ENCODE measurements at places on chromosomes 2 and 18. TPM values are rescaled to one million over a fixed set of nuclear protein-coding genes. Genes with fewer than 3 reads are reported as not detected.
A peak's percentile ranks its signal among the peaks of the same experiment; 100 is the strongest.

DNA sequence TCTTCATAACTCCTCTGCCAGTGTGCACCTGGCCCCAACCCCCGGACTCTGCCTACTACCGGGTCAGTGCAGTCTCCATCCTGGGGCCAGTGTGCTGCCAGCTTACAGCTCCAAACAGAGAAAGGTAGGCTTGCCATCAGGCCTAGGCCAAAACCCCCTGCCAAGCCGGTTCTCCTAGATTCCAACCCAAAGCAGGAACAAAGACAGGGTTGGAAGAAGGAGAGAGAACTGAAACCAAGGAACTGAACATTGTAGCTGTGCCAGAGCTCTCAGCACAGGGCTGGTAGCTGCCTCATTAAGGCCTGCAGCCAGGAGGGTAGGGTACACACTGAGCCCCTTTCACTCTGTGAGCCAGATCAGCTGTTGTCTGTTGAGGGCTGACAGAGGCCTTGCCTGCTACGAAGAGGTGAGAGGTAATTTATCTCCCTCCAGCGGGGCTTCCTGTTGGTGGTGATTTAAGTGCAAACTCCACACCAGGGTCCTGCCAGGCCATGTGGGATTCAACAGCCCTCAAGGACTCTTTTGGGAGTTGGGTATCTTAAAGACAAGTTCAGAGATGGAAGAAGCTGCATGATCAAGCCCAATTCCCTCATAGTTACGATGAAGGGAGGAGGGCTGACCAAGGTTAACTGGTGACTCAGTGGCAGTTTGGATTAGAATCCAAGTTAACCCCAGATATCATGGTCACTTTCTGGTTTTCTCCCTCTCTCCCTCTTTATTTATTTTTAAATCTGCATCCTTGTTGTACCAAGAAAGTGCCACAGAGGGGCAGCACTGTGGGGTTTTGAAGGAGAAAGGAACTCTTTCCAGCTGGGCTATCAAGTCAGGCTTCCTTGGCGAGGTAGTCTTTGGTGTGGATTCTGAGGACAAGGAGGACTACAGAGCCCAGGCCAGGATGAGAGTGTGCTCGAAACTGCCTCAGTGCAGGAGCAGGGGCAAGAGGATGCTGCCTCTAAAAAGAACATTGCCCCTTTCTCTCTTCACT is 48.1 kb downstream of the CYRIA start:
- DNase-seq: no peak

DNA sequence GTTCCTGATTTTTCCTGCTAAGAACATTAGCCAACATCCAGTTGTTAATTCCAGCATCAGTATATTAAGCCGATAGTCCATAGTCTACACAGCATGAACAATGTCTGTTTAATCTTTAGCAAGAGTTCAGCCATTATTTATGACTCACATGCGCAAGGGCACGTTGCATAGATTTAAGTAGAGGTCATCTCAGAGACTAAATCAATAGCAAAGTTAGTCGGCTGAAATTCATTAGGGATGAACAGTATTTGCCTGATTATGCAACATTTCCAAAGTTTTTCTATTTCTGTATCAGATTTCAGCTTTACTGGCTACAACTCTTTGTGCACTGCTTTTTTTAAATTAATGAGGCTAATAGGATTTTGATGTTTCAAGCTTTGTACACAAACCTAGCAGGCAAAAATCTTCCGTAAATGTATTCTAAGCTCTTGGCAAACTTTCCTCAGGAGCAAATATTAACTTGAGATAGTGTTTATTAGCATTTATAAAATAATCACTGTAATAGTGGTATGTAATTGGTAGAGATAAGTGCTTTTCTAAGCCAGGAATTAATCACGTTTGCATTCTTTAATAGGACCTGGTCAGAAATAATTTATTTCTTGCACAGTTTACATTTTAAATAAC is 578.7 kb upstream of the ID2 start:
- no peak for DNase-seq

DNA sequence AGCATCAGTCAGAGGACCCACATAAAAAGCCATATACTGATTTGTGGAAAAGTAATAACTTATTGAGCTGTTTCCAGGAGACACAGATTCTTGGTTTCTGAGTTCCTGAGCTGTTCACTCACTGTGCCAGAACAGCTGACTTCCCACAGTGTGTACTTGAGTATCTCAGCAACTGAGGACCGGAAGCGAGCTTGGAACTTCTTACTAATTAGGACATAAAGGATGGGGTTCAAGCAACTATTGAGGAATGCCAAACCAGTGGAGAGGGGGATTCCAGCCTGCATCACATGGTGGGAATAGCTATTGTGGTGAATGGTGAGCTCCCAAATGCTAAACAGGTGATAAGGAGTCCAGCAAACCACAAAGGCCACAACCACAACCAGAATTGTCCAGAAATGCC is 16.4 kb downstream of the EEF1B2 start:
- peak; percentile 43 for DNase-seq

DNA sequence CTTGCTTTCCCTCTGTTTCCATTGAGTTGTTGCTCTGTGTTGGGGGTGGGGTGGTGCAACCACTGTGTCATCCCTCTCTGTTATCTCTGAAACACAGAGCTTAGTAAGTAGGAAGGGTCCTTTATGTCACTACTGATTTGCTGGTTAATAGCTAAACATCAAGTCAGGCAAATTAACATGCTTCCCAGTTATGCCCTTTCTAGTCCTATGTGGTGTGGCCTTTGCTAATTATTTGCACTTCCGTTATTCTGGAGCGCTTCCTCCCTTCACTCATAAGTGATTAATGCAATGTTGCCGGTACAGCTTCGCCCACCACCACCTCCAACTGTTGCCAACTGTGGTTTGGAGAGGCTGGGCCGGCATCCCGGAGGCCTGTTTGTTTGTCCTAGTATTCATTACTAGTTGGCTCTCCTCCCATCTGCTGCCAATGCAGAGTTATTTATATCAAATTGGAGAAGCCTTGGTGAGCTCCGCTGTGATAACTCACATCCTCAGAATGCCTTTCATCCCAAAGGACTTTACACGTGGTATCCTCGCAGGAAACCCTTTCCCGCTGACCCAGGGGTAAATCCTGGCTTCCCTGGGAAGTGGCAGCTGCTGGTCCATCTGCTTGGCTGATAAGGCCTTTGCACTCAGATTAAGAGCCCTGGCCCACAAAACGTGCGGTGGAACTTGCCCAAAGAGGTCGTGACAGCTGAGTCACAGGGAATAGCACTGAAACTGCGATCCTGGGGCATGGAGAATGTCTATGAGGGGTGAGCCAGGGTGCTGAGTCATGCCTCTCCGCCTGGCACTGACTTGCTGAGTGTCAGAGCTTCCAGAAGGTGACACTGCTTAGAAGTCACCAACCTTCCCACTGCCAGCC is 72.0 kb upstream of the ZCCHC2 start:
- DNase-seq: peak; percentile 30

DNA sequence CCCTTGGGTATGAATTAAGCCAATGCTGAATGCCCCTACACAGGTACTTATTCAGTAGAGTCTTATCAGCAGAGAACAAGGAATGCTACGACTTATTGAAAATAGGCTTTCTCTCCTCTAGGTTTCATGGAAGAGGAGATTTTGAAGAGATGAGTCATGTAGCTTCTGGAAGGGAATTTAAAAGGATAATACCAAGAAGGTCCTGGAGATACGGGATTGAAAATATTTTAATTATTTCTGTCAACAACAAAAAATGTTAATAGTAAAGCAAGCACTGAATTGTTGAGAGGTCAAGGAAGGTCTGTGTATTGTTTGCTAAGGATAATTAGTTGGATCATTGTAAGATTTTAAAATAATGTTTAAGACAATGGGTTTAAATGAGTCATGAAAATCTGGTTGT is 293.0 kb upstream of the SPHKAP start:
- DNase-seq: no peak

DNA sequence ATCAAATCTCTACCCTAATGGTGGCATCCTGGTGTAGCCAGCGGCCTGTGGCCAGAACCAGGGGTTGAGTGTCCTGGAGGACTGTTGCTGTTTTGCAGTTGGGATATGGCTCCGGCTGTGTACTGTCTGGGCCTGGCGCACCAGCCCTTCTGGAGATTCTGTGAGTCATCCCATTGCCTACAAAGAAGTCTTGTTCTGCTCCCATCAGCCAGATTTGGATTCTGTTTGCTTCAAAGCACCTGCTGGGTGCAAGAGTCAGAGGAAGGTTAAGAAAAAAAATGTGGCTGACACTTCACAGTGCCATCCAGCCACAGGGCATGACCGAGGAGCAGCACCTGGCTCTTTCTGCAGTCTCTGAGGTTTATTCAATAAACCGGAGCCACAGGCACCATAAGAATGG is 41.0 kb upstream of the ASAP2 start:
- no peak for DNase-seq

- no peak for DNase-seq
Observed at GRCh38 chr2:10407432-10407831, 40.7 kb downstream of the ODC1 start.

The CROCC2 gene
- polyA plus RNA-seq: 0.24 TPM

DNA sequence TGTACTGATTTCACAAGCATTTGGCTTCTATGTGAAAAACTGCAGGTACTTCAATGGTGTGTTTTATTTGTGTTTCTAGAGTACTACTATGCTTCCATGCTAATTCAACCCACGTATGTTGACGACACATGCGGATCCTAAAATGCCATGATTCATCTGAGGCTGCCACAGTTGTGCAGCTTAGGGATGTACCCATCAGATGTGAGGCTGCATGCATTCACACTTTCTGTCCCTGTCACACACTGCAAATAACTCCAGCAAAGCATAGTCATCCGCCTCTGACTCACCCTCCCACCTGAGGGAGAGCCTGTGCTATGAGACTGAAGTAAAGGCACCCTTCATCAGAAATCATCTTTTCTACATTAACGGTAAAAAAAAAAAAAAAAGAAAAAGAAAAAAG is 22.1 kb upstream of the SERTAD2 start:
- no peak for DNase-seq

DNA sequence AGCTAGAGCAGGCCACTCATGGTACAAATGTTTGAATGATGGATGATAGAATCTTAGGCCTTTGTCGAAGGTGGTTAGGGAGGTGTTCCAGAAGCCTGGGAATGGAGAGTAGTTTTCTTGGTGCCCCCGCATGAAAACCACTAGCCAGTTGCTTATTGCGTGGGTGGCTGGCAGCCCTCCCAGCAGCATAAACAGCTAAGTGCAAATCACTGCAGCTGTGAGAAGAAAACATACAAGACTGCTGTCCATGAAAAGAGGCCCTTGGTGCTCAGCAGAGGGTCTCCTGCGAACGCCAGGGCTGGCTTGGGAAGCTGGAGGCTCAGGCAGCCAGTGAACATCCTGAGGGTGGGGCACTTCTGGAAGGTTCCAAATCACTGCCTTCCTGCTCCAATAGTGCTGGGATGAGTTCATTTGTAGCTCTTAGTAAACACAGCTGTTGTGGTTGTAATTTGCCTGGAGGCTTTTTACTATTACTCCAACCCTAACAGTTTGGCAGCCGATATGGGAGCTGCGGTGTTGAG is 118.8 kb downstream of the MGAT5 start:
- peak; percentile 71 for DNase-seq

DNA sequence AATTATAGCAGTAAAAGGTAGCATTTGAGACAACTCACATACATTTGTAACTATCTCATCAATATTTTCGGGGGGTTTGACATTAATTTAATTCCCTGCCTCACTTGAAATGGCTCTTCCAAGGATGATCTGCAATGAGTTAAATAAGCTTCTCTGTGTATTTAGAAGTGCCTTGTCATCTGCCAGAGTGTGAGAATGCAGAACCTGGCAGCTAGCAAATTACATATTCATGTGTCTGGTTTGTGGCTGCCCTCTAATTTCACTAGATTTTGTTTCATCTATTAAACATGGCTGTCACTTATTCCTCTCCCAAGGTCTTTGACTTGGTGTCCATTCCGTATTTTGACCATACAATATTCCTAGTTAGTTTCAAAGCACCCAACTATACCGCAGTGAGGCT is 158.3 kb upstream of the CAVIN2 start:
- no peak for DNase-seq

DNA sequence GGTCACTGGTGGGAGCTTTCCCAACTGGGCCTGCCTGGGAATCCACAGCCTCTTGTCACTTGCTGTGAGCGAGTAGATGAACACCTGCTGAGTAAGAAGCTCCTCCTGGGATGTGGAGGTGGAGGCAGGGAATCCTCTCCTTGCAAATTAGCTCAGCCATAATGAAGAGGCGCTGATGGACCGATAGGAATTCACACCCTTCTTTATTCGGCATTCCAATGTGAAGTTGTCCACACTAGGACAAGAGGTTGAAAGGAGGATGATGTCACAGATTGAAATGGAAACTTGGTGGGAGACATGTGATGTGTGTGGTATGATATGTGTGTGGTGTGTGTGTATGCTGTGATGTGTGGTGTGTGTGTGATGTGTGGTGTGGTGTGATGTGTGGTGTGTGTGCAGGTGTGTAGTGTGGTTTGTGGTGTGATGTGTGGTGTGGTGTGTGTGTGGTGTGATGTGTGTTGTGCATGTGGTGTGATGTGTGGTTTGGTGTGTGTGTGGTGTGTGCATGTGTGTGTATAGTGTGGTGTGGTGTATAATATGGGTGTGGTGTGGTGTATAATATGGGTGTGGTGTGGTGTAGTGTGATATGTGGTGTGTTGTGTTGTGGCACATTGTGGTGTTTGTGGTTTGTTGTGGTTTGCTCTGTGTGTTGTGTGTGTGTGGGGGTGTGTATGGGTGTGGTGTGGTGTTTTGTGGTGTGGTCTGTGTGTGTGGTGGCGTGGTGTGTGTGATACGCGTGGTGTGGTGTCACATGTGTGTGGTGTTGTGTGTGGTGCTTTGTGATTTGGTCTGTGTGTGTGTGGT is 216.4 kb downstream of the BCL2 start:
- no peak for DNase-seq

GRCh38 chr2:7895289-7895688 is 786.6 kb upstream of the ID2 start:
- DNase-seq: no peak

DNA sequence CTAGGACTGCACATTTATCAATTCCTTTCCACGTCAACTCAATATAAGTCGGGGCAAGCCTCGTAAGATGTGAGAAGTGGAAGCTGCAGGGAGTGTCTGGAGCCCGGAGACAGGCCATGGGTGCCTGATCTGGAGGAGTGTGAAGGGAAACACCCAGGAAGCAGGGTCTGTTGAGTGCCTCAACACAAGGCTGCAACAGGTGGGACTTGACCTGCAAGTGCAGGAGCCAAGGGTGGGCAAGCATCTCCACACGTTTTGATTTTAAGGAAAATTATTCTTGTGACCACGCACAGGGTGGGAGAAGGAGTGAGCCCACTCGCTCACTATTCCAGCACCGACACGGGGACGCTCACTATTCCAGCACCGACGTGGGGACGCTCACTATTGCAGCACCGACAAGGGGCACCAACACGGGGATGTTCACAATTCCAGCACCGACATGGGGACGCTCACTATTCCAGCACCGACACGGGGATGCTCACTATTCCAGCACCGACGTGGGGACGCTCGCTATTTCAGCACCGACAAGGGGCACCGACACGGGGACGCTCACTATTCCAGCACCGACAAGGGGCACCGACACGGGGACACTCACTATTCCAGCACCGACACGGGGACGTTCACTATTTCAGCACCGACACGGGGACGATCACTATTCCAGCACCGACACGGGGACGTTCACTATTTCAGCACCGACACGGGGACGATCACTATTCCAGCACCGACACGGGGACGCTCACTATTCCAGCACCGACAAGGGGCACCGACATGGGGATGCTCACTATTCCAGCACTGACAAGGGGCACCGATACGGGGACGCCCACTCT is 197.3 kb downstream of the EIPR1 start:
- no peak for DNase-seq

The DPYSL5 gene
- polyA plus RNA-seq: 23.2 TPM

Measured in muscle of back (tissue), 13 donors.